ENCODE measurements at places on chromosomes 3 and 15.

- no peak for DNase-seq
Measured at GRCh38 chr3:31565288-31565687, 32.6 kb downstream of the STT3B start.

- DNase-seq = no peak
Measured at GRCh38 chr3:69441040-69441439, 55.2 kb upstream of the FRMD4B start.

- DNase-seq = peak; percentile 12
Measured at GRCh38 chr3:131794766-131795388, 239.9 kb downstream of the CPNE4 start.

DNA sequence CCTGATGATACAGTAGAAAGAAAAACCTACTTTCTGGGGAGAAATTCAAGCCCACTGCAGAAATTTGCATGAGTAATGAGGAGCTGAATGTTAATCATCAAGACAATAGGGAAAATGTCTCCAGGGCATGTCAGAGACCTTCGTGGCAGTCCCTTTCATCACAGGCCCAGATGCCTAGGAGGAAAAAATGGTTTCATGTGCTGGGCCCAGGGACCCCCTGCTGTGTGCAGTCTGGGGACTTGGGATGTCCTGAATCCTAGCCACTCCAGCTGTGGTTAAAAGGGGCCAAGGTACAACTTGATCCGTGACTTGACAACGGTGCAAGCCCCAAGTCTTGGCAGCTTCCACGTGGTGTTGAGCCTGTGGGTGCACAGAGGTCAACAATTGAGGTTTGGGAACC, 10.3 kb upstream of the EIF5A2 start:
- no peak for DNase-seq

DNA sequence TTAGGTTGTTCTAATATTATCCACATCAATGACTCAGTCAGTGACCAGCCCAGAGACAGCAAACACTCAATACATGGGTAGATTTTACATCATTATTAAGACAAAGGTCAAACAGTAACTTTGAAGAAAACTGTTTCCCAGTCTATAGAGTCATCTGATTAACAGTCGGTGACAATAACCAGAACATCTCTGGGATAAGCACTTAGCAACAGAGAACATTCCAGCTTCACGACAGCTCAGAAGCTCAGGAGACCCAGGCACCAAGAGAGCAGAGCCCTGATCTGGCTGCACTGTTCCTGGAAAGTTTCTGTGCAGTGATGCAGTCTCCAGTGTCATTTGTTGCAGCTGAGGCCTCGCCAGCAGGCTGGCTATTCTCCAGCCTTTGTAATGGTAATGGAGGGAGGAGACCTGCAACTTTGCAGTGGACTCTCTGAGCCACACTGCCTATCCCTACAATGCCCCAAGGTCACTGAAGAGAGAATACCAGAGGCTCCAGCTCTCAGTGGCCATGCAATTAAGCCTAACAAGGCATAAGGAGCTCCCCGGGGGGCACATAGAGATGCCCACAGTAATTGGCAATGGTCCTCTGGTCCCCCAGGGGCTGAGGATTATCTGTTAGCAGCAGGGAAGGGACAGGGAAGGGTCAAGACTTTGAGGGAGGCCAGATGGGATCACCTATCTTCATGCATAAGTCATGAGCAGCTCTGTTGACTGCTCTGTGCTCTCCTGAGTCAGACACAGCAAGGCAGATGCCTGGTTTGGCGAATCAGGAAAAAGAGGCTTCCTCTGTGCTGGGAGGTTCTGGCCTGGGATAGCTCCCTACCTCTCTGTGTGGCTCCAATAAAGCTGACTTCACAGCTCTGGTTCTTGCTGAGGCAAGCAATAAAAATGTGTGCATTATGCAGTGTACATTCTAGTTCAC, 163.6 kb downstream of the CTNNB1 start:
- DNase-seq = no peak

DNA sequence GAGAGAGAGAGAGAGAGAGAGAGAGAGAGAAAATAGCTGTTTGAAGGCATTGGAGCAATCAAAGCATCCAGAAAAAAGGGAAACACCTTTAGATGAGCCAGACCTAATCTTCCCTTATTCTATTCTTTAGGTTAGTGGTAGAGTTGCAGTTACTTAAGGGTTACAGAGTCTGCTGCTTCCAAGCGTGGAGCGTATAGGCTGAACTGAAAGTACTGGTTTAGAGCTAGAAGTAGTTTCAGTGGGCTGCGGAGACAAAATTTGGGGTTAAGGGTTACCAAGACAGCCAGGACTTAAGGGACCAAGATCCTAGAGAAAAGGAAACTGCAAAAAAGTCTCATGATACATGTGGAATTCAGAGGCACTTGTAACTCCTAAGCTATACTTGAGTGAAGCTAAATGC, 66.1 kb upstream of the MEIS2 start:
- no peak for DNase-seq

DNA sequence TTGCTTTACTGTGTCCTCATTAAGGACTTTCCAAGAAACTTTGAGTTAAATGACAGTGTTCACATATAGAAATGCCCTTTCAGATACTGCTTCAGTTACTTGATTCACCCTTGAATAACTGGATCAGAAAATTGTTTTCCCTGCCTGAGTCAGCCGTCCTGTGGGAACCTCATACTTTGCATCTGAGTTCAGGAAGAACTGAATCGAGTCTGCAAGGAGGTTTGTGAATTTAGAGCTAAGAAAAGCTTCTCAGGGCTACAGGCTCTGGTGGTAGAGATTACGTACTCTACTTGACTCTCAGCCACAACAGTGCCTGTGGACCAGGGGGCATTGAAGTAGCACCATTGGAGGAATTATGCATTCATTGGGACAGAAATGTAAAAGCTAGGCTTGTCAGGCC, 252.4 kb upstream of the C2CD4B start:
- peak; percentile 12 for DNase-seq

DNA sequence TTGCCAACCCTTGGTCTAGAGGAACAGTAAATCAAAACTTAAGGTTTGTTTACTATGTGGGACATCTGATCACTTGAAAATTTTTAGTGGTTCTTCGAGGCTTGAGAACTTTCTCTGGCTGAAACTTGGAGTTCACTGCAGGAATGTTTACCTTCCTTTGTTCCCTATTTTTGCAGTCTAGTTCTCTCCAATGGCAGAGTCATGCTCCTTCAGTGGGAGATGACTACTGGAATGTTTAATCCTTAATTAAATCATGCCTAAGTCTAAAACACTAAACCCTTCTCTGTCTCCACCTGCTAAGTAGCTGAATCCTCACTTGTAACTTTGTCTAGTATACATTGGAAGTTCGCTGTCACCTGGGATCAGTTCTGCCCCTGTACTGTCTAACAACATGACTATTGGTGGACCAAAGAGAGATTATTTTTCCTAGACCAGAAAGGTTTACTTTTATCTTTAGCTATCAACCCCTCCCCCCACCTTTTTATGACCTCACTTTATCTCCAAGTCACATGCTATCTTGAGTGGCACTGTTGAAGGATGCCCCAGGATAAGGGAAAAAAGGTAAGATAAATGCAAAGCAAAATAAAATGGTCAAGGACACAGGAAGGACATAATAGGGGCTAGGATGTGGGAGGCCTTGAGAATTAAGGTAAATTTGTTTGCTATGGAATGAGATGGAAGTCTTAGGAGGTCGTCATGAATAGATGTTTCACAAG, 1.2 kb upstream of the ZNF609 start:
- no peak for DNase-seq

DNA sequence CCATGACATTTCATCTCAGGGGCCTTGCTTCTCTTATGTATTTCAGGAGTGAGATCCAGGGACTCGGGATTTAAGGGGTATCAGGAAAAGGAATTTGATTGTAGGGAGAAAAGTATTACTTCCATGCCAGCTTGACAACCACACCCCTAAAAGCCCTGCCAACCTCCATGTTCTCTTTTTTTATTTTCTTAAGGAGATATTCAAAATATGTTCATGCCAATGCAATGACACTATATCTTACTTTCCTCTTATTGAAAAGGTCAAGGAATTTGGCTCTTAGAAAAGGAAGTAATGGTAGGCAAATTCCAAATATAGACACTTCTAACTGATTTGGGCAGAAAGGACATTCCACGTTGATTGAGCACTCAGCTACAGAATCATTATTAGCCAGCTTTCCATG, 407.5 kb upstream of the NECTIN3 start:
- no peak for DNase-seq

DNA sequence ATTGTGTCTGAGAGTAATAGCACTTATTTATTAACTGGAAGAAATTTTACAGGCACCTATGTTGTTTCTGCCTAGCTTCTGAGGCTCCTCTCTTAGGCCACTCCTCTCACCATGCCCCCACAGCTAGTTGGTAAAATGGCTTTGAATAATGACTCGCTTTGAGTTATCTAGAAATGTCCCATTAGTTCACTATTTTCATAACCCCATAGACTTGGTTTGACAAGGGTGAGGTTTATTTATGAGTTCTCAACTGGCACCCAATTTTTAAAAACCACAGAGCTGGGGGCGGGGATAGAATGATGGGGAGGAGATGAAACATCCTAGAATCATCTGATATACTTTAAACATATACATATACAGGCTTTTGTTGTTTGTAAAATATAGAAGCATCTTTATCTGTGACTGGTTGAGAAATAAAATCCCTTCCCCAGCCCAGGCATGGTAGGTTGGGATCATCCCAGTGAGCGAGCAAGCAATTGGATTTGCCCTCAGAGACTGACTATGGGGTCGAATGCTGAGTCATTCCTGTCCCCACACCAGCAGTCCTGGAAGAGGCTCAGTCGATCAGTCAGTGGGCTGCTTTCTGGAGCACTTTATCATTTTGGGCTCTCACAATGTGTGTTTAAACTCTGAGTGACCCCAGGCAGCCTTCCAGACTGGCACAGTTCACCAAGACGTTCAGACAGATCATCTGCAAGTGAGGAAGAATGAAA, 60.2 kb upstream of the TSEN2 start:
- no peak for DNase-seq

- DNase-seq = no peak
Measured at GRCh38 chr15:76282465-76282864, 28.8 kb downstream of the ETFA start.

GRCh38 chr3:184590795-184591194, 29.2 kb downstream of the EPHB3 start:
- no peak for DNase-seq

GRCh38 chr3:11212784-11213183, 58.5 kb downstream of the HRH1 start:
- no peak for DNase-seq

DNA sequence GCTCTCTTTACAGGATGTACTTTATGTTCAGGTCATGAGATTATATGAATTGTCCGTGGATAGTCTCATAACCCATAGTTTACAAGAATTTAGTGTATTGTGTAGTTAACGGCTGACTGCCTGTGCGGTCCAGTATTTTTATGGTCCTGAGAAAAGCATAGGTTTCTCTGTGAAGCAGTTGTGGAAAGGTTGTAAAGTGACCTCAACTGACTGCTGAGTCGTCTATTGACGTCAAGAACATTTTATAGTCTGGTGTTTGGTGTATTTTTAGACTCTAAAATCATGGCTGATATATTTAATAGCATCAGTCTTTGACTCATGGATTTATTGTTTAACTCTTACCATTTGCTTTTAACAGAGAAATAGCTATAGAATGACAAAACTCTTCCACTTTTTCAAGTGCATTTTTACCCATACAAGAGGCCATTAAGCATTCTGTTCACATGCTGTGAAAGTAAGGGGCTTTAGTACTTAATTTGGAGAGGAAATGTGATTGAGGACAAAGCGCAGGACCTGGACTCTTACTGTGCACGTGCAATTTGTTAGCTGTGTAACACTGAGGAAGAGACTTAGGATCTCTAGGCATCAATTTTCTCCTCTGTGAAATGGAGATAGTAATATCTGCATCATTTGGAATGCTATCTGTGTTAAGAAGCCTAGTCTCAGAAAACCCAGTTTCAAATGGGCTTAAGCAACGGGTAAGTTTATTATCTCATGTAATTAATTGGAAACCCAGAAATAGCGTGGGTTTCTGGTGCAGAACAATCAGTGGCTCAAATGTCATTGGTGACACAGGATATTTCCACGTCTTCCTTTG, 240.8 kb downstream of the NFKBIZ start:
- DNase-seq = no peak

DNA sequence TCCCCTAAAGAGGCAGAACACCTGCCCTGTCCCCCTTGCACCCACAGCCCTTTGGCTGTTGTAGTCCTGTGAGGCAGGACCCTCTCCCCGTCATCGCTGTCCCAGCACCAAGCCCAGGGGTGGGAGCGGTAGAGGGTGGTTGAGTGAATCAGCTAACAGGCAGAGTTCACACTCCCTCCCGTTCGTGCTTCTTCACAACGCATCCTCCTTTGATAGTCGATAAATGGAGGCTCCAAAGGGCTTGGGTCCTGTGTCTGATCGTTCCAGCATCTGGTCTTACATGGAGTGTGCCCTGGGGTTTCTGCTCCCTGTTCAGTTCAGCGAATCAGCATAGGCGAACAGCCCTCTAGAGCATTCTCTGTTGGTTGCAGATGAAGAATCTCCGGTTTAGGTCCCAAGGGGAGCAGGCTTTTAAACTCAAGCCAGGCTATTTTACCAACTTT, 820 bp upstream of the HMCES start:
- no peak for DNase-seq

DNA sequence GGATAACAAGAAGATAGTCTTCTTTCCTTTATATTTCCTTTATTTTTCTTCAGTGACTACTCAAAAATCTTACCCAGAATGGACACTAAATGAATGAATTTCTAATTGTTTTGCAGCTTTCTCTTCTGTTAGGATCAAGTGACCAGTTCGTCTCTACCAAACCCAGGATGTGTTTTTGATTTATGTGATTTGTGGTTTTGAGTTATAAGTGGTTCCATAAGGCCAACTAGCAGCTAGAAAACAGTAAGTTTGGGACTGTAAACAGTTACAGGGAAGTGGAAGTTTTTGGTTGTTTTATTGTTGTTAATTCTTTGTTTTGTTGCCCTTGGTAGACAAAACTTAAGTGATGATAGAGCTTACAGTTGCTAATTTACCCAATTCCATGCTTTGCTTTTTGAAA, 456.5 kb downstream of the IL5RA start:
- DNase-seq = no peak

DNA sequence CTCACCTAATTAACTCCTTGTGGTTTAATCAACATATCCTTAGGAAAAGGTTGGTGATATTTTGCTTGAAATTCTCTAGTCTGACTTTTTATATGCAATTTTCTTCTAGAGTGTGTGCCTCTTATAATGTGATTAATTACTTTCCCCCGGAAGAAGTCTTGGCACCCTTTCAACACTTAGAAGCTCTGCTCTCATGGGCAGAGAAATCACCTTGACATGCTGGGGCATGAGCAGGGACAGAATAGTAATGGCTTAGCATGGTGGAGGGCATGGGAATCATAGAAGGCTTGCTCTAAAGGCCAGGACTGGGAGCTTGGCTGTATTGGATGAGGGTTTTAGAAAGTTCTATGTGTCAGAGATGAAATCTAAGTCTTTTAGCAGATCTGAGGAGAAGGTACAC, 293.5 kb downstream of the AGBL1 start:
- DNase-seq = no peak

GRCh38 chr3:61650276-61650675, 88.9 kb downstream of the PTPRG start:
- DNase-seq = no peak

GRCh38 chr3:105394177-105394576, 27.5 kb downstream of the ALCAM start:
- no peak for DNase-seq

- DNase-seq = no peak
Measured at GRCh38 chr3:179544981-179545645, 17.6 kb upstream of the ACTL6A start.

- peak; percentile 84 for DNase-seq
Measured at GRCh38 chr3:25592510-25592968, 72.2 kb downstream of the TOP2B start.

GRCh38 chr3:89740080-89740880, 632.9 kb downstream of the EPHA3 start:
- DNase-seq = no peak

- DNase-seq = no peak
Measured at GRCh38 chr3:17033516-17034168, 148.9 kb downstream of the PLCL2 start.

GRCh38 chr15:69887009-69887408, 210.7 kb downstream of the TLE3 start:
- no peak for DNase-seq
